ENCODE measurements at places on chromosomes 2 and 18.

DNA sequence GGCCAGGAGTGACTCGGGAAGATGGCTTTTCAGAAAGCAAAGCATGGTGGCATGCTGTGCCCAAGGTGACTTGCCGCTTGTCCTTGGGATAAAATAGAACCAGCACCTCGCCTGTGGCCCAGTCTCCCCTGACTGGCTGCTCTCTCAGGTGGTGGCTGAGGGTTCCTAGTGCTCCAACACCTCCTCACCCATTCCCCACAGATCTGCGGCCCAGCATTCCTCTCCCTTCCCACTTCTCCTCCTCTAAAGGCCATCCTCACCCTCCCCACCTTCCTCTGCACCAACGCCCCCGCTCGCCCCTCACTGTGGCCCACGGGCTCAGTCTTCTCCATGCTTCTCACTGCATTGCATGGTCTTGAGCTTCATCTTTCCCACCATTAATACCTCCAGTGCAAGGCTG, 132.4 kb downstream of the PXDN start:
- no peak for DNase-seq

GRCh38 chr2:28674062-28674712, 77.4 kb upstream of the PPP1CB start:
- DNase-seq: no peak

DNA sequence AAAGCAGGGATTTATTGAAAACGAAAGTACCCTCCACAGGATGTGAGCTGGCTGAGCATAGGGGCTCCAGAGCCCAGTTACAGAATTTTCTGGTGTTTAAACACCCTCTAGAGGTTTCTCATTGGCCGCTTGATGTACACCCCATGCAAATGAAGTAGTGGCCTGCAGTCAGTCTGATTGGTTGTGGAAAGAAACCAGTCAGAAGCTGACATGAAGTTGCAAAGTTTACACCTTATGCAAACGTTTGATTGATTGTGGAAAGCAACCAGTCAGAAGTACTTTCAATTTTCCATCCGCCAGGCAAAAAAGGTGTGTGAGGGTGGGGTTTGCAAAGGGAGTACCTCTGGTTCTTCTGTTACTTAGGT, 62.3 kb downstream of the VWA3B start:
- DNase-seq: no peak

DNA sequence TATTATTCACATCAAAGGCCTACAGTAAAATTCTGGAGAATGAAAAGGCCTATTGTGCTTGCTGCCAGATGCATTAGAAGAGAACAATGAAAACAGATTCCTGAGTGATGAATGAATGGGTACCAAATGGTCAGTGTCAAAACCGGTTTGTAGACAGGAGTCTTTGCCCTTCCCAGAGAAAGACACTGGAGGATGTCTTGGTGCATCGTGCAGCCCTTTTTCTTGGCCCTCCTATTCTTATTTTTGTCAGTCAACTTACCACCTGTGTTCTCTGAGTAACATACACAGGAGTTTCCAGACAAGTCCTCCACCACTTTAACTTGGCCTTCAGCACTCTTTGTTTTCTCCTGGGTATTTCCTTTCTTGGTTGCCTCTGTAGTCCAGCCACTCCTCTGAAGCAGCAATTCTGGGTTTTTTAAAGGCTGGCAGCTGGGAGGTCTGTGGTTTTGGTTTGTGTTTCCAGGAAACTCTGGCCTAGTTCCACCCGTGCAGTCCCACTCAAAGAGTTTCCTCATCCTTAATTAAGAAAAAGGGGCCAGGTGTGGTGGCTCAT, 29.4 kb downstream of the PSTPIP2 start:
- DNase-seq: no peak

DNA sequence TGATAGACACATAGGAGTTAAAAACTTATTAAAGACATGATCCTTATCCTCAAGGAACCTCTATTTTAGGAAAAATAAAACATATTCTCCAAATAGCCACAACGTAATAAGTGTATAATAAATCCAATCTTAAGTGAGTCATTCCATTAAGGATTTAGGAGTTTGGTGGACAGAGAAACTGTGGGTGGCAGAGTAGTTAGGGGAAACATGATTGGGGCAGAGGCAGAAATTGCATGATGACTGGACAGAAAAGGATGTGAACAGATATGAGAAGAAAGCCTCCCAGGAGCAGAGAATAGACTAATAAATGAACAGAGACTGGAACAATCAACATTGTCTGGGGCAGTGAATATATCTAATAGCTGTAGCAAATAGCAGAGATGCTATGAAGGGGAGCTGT, 48.1 kb upstream of the SIGLEC15 start:
- no peak for DNase-seq

DNA sequence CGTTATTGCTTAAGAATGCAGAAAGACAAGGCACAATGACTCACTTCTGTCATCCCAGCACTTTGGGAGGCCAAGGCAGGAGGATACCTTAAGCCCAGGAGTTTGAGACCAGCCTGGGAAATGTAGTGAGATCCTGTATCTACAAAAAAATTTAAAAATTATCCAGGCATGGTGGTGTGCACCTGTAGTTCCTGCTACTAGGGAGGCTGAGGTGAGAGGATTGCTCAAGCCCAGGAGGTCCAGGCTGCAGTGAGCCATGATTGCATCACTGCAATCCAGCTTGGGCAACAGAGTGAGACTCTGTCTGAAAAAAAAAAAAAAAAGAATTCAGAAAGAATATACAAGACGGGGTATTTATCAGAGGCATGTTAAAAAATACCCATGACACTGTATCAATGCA, 182.0 kb upstream of the SPOPL start:
- DNase-seq: no peak

DNA sequence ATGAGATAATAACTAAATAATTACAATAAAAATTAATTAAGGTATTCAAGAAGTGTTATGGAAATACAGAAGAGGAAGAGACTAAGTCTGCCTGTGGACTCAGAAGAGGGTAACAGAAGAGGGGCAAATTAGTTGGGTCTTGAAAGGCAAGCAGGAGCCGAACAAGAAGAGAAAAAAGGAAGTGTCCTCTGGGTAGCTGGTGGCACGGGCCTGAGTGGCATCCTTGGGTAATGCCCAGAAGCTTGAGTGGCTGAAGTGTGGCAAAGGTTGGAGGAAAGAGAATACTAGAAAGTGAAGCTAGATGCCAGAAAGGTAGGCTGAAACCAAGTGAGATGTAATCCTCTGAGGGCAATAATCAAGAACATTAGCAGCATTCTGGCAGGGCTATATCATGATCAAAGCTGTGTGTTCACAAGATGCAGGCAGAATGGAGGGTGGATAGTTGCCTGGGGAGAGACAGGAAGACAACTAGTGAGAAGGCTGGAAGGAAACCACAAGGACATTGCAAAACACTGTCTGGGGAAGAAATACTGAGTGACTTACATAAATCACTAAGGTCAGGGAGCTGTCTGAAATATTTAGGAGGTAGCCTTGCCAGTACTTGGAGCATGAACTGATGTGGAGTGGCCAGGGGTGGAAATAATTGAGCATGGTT, 16.2 kb downstream of the DOCK10 start:
- no peak for DNase-seq

GRCh38 chr18:69494841-69495240, 94.2 kb downstream of the DOK6 start:
- no peak for DNase-seq

- DNase-seq: no peak
These were observed 39.8 kb downstream of the WDR33 start for GRCh38 chr2:127770973-127771735.

- no peak for DNase-seq
These were observed 32.8 kb upstream of the LDLRAD4 start for GRCh38 chr18:13185675-13186198.

DNA sequence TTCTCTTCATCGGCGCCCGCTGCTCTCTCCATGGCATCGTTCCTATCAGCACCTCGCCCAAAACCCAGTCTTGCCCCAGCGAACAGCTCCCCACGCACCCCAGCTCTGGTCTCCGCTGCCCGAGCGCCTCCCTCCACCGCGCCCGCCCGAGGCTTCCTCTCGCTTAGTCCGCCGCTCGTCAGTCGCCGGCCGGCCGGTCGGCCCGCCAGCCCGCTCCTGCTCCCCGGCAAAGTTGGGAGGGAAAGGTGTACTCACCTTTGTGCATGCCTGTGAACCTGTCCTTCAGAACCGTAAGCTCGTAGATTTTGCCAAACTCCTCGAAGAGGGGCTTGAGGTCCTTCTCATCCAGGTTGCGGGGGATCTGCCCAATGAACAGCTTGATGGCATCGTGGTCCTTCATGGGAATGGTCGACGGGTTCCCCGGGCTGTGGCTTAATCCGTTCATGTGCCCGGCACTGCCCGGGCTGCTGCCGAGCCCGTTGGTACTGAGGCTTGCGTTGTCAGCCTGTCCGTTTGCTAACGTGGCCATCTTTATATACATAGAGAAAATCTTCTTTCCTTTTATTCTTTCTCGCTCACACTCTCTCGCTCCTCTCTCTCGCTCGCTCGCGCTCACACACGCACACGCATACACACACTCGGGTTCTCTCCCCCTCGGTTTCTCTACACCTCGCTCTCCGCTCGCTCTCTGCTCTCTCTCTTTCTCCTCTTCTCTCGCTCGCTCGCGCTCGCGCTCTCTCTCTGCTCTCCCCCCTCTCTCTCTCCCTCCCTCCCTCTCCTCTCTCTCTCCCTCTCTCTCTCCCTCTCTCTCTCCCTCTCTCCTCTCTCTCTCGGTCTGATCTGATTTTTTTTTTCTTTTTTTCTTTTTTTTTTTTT, at the start of gene CELF4:
CELF4 (minus strand) TSS at position 698 of the 876 bp plus-strand sequence.
- no peak for DNase-seq

- DNase-seq: no peak
These were observed 510.1 kb upstream of the RAB6C start for GRCh38 chr2:129469389-129469788.

GRCh38 chr18:62346333-62347088, 21.4 kb downstream of the TNFRSF11A start:
- no peak for DNase-seq

Data from right forelimb (tissue), 1 donor.